Urinary bladder (tissue), 4 donors: ENCODE measurements at places on chromosomes 6 and 20. TPM values are rescaled to one million over a fixed set of nuclear protein-coding genes. Genes with fewer than 3 reads are reported as not detected.

The OR10C1 gene
- not detected for total RNA-seq

- no peak for DNase-seq
Measured at GRCh38 chr6:49713346-49713745, at the start of gene CRISP2. TSS of gene CRISP2 (minus strand) at chr6:49713543. CDS start at chr6:49709196, 4,347 bp downstream.

- no peak for DNase-seq
Measured at GRCh38 chr20:17490501-17490900, 40.7 kb downstream of the BFSP1 start.

The ADAT2 gene
- total RNA-seq = 6.9 TPM

The RIPPLY2 gene
- total RNA-seq = 0.26 TPM
